ENCODE measurements at places on chromosomes 1 and 21.

GRCh38 chr1:7113136-7113535, 327.9 kb downstream of the CAMTA1 start:
- no peak for DNase-seq

GRCh38 chr1:45400049-45400448, 59.8 kb upstream of the MUTYH start:
- DNase-seq: no peak

DNA sequence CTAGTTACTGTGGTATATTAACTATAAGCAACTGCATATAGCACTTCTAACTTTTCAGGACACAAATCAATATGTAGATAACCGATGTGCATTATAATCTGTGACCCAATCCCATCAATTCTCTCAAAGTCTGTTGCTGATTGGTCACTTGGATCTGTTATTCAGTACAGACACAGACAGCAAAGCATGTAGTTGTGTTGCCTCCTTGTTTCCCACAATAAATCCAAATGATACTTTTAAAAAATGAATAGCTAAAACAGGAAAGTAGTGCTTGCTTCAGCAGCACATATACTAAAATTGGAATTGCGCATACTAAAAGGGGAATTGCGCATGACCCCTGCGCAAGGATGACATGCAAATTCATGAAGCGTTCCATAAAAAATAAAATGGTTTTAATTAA, 28.1 kb downstream of the NDC1 start:
- DNase-seq: no peak

DNA sequence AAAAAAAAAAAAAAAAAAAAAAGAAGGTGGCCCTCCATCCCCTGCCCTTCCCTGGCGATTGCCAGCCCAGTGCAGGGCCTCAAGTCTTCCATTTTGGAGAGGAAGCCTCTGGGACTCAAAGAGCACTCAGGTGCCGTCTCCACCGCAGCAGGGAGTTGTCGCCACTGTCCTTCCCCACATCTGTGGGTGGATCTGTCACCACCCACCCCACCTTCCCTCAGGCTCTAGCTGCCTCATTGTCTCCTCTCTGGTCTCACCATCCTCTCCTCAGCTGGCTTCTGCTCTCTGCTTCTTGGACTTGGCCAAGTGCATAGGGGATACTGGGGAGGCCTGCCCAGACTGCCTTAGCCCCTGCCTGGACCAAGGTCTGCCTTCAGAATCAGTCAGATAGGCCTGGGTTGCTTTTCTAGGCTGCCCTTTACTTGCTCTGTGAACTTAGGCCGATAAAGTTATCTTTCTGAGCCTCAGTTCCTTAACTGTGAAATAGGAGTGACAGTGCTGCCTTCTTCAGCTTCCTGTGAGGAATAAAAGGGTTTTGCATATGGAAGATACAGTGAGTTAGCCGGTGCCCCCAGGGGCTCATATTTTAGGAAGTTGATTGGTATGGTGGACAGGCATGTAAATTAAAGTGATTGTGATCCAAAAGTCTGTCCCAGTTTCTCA, 15.8 kb downstream of the RCC1 start:
- DNase-seq: no peak

DNA sequence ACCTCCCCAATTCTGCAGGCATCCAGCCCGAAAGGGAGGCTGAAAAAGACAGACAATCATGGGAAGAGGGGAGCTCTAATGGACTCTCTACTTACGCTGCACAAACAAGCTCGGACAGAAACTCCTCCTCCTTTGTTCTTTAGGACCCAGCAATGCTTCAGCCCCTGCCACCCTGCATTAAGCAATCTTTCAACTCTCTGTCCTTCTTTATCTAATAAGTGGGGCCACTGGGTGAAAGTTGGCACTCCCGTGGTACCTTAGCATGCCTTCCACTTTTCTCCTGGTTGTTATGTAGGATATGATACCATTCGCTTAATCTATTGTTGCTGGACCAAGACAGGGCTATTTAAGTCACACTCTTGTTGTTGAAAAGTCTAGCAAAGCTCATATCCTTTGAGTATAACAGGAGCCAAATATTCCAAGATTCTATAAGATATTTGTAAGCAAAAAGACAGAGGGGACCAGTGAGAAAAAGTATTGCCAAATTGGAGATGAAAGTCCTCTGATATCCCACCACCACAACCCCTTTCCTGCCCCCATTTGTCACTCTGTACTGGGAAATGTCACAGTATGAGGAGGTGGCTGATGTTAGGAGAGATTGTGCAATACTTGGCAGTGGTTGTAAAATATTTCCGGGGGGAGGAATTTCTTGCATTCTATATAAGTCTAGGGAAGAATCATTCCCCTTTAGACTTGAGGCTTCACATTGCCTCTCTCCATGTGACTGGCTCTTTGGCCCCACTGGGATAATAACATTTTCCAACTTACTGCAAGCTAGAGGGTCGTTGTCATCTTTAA, 137.3 kb upstream of the GJB5 start:
- no peak for DNase-seq

- DNase-seq: no peak
Observed at GRCh38 chr1:7940745-7941436, at the start of gene TNFRSF9. Gene TNFRSF9 (minus strand): TSS chr1:7940839. CDS start chr1:7939994, 845 bp downstream.

DNA sequence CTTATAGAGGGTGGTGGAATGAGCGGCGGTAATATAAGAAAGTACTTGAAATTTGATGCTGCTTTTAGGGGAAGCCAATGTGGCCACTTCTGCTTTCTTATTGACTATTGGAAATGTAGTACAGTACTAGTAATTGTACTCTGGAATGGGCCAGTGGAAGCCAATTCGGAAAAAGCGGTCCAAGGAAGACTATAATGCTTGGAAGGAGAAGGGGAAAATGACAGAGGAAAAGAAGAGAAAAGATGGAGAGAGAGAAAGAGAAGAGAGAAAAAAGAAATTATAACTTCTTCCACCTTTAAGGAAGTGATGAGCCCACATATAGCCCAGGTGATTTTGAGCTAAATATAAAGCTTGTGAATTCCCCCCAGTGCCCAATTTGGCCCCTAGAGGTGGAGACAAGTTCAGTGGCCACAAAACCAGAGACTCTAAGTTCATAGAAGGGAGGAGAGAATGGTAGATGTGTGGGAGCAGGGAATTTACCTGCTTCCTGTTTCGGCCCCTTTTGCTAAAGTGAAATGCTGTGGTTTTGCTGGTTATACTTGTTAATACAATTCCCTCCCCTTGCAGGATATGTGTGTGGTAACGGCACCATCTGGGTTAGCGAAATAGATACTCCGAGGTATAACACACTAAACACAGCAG, 35.7 kb upstream of the DUSP10 start:
- no peak for DNase-seq

DNA sequence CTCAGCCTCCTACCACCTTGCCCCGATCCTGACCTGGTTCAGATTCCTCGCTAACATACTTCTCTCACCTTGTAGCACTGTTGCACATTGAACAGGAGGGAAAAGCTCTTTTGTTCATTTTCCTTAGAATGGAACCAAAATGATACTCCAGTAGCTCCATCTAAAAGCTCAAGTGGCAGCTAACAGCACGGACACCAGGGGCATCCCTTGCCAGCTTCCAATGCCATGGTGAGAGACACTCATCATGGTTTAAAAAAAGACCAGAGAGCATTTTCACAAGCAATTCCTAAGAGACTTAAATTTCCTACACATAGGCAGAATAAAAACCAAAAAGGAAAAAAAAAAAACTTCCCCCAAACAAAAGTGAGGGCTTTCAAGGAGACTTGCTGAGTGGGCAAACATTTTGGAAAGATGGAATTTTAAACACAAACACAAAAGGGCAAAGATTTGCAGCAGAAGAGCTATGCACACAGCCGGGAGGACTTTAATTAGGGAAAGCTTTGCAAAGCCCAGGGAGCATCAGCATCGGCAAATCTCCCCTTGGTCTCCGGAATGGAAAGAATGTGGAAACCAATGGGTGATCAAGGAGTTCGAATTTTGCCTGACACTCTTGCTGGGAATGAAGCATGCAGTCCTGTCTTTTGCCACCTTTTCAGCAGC, 84.3 kb downstream of the CAPZB start:
- DNase-seq: no peak

- DNase-seq: no peak
Observed at GRCh38 chr1:86537928-86538695, 8.8 kb upstream of the CLCA4 start.

GRCh38 chr1:119808491-119808890, 2.8 kb downstream of the REG4 start:
- DNase-seq: no peak

DNA sequence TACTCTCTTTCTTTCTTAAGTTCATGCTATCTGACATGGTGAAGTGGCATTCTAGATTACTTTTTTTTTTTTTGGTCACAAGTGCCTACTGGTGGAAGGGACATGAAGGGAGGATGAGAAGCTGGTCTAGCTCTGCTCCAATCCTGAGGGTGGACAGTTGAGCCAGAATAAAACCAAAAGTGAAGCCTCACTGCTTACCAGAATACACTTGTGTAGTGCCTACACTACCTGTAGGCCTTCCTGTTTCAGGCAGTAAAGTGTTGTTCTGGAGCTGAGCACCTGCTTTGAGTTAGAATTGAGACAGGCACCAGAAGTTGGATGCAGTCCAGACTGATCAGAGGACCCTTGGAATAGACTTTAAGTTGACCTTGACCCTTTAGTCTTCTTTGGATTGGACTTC, 40.4 kb upstream of the APOBEC4 start:
- DNase-seq: no peak

DNA sequence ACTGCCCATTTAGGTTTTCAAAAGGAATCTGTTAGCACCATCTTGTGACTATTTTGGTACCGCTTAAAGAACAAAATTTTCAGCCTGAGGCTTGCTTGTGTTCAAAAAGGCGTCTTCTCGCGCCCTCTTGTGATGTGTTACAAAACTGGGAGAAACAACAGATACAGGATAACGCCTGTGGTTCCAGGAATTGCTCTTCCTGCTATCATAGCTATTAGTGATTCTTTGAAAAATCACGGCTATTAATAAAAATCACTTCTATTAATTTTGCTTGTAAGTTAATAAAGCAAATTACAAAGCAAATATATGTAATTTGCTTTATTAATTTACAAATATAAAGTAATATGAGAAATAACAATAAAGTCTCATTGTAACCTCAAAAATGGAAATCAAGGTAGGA, 82.2 kb upstream of the ABCD3 start:
- peak; percentile 96 for DNase-seq

DNA sequence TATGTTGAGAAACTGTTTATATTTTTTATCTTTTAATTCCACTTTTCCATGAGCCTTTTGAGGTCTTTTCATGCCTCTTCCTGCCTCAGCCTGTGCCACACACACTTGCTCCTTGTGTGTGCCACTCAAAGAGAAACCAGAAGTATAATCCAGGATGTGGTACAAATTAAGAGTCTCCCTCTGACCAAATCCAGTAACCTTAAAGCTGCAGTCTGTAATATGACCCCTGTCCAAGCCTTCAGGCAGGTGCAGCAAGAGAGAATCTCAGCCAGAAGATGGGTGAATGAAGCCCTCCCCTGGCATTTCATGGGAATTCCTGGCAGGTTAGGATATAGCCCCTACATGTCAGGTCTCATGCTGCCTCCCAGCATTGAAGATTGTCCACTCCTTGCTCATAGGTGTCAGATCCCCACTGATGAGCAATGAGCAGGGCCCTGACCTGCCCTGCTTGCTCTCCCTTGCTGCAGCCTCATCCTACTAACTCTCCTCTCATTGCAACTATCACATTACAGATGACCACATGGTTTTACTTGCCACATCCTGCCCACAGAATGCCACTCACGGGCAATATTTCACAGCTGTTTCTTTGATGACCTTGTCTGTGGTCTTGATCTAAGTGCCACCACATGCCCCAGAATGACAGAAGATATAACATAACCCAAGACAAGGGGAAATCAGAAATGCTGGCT, 169.3 kb downstream of the SEC16B start:
- DNase-seq: no peak

DNA sequence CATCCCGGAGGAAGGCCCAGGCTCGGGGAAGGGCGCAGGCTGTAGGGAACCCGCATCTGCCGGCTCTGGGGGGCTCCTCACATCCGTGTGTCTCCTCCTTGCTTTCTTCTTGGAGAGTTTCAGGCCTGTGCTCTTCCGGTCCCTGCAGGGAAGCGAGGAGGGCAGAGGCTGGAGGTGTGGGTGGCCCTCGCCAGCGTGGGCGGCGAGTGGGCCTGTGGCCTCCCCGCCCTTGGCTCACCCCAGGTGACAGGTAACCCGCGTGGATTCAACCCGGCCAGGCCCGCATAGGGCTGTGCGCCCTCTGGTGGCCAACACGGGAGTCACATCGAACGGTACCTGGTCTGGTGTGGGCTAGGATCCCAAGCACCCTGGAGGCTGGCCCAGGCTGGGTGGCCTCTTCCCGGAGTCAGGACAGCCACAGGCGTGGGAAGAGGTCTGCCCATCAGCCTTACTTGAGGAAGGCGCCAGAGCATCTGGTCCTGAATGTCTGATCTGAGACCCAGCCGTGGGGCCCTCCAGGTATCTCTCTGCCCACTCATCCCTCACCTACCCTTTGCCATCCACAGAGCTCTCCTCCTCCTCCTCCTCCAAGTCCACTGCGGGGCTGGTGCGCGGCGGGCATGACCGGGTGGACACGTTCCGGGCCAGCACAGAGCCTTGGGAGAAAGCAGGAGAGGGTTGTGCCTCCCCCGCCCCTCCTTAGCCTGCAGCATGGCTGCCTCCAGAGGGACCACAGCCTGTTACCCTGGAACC, 9.6 kb upstream of the TNFRSF25 start:
- DNase-seq: no peak

DNA sequence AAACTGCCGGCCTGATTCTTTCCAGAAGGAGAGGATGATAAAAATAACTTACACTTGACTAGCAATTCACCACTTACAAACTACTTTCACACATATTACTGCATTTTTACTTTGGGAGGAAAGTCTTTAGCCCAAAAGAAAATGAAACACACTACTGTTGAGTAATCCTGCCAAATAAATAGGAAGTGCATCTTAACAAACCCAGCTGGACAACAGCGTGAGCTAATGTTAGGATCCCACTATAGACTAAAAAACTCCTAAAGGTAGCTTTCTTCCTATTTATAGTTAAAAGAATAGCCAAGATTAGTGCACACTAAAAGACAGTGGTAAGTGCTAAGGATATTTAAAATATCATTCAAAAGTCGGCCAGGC, 83.8 kb downstream of the HSF2BP start:
- no peak for DNase-seq

- no peak for DNase-seq
Observed at GRCh38 chr1:117271959-117272358, 61.2 kb upstream of the VTCN1 start.

- DNase-seq: no peak
Observed at GRCh38 chr1:60637651-60638050, 444.7 kb upstream of the NFIA start.

DNA sequence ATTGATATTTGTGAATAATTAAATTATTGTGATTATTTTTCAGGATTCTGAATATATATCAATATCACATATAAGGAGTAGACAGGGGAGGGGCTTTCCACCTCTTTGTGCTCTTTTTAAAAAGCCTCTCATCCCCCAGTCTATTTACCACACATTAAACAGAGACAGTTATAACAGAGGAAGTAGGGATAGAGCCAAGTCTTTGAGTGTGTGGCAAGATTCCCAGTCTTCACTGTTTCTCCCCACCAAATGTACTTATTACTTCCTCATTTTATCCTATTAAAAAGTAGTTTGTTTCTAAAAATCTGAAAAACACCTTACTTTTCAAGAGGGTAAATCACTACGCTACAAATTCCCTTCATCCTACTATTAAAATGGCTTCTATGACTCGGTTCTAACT, 46.7 kb downstream of the EPS15 start:
- DNase-seq: peak; percentile 15
